Activated naive CD4-positive, alpha-beta T cell treated with anti-CD3 and anti-CD28 coated beads, Interleukin-2, amount 10 ng/mL, durations not matched to agents 7 days and 5 days (primary cell): ENCODE measurements at places on chromosomes 3 and 15.

DNA sequence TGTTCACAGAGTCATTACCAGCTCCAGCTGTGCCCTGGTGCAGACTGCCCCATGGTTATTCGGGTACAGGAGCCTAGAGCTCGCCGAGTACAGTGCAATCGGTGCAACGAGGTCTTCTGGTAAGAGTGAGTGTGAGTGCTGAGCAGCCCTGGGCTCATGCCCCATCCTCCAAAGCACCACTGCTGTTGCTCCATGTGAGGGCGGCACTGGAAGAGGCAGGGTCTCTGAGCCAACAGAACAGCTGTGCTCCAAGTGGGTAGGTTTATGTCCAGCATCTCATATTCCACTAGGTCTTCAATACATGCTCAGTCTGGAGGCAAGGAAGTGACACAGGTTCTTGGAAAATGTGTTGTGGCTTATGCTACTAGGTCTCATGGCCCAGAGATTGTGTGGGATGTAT, 19.5 kb upstream of the P4HTM start:
- DNase-seq = no peak

DNA sequence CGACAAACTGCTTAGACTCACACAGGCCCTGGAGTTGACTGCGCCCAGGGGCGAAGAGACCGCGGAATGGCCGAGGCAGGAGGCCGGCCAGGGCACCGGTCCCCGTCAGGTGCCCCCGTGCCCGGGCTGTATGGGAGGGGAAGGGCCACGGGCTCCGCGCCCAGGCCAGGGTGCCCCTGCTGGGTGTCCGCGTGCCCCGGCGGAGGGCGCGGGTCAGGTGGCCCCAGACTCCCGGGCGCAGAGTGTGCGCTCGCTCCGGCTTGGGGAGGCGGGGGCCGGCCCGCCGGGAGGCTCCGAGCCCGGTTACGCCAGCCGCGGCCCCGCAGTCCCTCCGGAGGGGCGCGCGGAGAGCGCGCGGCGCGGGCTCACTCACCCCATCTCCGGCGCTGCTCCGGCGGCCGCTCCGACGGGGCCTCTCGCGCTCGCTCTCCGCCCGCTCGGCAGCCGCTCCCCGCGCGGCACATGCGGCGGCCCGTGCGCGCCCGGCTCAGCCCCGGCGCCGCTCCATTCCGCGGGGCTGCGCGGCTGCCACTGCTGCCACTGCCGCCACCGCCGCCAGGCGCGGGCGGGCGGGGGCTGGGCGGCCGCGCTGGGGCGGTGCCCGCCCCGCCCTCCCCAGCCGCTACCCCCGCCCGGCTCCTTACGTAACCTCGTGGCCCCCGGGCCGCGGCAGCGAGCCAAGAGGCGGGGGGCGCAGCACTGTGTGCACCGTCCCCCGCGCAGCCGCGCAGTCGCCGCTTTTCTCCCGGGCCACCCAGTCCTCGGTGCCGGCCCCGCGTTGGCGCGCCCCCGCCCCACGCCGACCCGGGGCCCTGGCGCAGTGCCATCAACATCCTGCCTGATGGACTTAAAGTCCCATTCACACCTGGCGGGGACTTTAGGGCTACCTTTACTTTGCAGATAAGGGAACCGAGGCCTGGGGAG, at the start of gene HOMER2:
TSS of gene HOMER2 (minus strand) at position 563 of the 924 bp plus-strand sequence. CDS start at position 378, 185 bp downstream.
- peak; percentile 37 for DNase-seq

DNA sequence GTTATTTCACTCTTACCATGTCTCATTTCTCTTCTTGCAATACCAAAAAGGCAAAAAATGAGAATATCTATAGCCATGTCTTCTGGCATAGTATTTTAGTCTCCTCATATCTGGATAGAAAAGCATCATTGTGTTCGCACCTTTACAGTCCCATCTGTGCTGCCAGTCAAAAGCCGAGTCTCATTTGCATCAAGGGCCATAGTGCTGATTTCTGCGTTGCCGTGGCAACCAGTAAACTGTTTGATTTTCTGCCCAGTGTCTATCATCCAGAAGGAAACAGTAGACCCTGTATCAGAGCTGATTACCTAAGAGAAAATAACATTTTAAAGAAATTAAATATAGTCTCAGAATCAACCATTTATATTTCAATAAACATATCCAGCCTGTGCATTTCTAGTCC, 86.1 kb upstream of the SERPINI2 start:
- DNase-seq = no peak

GRCh38 chr3:62538691-62539356, 165.5 kb upstream of the FEZF2 start:
- no peak for DNase-seq

DNA sequence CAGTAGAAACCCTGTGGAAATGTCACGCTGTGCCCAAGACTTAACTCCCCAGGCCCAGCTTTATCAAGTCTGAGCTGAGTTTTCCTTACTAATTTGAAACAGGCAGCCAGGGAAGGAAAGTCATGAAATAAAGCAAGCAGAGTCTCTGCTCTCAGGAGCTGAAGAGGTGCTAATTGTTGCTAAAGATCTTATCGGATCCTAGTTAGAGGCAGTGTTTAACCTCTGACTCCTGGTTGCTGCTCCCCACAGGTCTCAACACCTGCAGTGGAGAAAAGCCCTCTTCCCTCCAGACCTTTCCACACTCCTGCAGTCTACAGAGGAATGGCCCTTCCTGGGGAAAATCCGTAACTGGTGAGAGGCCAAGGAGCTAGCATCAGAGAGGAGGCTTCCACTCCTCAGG, 628.2 kb downstream of the NTRK3 start:
- DNase-seq = no peak

- DNase-seq = no peak
Observed at GRCh38 chr15:58608129-58608590, 141.3 kb downstream of the ADAM10 start.

- no peak for DNase-seq
Observed at GRCh38 chr15:35246451-35246850, 161.4 kb upstream of the NANOGP8 start.

- peak; percentile 63 for DNase-seq
Observed at GRCh38 chr15:73959012-73959581, 32.8 kb downstream of the LOXL1 start.

GRCh38 chr3:116155841-116156240, 289.4 kb downstream of the LSAMP start:
- DNase-seq = no peak

DNA sequence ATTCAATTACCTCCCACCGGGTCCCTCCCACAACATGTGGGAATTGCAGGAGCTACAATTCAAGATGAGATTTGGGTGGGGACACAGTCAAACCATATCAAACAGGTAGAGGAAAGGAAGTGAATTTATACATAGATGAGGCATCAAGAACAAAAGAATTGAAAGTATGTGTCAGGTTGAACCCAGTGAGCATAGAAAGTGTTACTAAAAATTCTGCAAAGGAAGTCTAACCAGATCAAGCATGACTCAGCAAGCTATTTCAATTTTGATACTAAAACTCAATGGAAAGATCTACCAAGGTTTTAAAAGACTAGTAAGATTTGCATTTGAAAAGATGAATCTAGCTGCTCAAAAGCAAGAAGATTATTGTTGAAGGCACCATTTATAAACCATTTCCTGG, 323.0 kb downstream of the ROBO2 start:
- DNase-seq = no peak

- no peak for DNase-seq
Observed at GRCh38 chr3:161217496-161217895, 3.6 kb upstream of the NMD3 start.

GRCh38 chr15:32831485-32831884, 113.7 kb downstream of the GREM1 start:
- no peak for DNase-seq

- no peak for DNase-seq
Observed at GRCh38 chr3:42042747-42043098, 48.4 kb upstream of the TRAK1 start.

- DNase-seq = no peak
Observed at GRCh38 chr3:152899306-152899705, 64.4 kb downstream of the P2RY1 start.

DNA sequence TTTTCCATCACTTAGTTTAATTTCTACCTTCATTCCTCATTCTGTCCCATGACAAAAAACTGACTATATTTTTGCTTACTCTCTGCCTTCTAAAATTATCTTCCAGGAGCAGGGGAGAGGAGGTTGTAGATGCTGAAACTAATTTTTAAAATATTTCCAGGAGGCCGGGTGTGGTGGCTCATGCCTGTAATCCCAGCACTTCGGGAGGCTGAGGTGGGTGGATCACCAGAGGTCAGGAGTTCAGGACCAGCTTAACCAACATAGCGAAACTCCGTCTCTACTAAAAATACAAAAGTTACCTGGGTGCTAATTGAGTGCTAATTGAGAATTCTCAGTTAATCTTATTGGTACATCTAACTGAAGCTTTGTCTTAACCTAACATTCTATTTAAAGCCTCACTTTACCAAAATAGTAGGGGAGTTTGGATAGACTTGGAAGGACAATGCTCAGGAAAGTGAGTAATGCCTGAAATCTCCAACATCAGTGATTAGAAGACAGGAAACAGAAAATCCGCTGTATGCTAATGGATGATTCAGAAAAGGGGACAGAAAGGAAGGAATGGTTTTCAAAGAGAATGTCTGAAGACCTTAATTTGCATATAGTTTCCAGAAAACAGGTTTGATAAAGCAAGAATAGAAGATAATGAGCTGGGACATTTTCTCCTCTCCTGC, 336.1 kb downstream of the GBE1 start:
- no peak for DNase-seq

DNA sequence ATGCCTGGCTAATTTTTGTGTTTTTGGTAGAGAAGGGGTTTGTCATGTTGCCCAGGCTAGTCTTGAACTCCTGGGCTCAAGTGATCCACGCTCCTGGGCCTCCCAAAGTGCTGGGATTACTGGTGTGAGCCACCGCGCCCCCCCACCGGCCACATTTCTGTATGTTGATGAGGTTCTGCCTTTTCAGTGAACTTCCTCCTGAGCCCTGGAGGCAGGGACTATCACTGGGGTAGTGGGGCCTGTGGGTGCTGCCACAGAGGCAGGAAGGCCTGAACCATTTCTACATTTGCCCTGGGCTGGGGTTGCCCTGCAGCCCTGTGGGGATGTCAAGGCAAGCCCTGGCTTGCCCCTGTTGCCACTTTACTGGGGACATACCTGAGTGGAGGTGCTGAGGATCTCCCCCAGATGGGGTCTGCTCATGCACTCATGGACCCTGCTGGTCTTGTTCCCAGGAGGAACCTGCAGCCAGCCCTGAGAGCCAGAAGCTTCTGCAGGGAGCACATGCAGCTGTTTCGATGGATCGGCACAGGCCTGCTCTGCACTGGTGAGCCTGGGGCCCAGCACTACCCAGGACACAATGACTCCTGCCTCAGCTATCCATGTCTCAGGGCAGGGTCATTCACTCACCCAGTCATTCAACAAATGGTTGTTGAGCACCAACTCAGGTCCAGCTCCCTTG, 5.7 kb downstream of the SLC28A1 start:
- DNase-seq = no peak

DNA sequence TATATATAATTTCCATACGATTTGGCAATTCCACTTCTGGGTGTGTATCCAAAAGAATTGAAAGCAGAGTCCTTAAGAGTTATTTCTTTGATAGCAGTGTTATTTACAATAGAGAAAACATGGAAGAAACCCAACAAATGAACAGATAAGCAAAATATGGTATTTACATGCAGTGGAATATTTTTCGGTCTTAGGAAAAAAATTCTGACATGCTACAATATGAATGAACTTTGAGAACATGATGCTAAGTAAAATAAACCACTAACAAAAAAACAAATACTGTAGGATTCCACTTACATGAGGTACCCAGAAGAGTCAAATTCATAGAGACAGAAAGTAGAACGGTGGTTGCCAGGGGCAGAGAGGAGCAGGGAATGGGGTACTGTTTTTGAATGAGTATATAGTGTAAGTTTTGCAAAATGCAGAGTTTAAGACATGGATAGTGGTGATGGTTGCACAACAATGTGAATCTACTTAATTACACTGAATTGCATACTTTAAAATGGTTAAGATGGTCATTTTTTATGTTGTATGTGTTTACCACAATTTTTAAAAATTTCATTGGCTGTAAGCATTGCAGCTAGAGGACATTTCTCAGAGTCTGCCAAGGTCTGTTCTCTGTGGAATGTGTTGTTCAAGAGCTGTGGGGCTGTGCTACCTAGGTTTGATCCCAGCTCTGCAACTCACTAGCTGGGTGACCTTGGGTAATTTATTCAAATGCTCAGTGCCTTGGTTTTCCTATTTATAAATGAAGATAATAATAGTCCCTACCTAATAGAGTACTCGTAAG, 122.1 kb downstream of the MEX3B start:
- DNase-seq = no peak

DNA sequence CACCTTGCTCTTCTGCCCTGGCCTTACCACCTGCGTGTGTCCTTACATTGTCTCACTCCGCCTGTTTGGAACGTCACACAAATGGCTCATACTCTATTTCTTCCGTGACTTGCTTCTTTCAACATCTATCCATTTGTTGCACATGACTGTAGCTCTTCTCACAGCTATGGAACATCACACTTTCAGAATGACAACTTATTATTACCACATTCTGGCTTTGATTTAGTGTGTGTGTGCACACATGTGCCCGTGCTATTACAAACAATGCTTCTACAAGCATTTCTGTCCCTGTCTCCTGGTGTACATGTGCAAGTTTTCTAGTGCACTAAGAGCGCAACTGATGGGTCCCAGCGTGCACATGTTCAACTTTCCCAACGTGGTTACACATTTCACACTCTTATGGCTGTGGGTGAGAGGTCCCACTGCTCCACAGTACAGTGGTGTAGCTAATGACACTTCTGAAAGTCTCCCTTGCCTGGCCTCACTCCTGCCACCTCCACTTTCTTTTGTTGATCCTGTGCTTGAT, 37.8 kb downstream of the PTH1R start:
- DNase-seq = no peak

DNA sequence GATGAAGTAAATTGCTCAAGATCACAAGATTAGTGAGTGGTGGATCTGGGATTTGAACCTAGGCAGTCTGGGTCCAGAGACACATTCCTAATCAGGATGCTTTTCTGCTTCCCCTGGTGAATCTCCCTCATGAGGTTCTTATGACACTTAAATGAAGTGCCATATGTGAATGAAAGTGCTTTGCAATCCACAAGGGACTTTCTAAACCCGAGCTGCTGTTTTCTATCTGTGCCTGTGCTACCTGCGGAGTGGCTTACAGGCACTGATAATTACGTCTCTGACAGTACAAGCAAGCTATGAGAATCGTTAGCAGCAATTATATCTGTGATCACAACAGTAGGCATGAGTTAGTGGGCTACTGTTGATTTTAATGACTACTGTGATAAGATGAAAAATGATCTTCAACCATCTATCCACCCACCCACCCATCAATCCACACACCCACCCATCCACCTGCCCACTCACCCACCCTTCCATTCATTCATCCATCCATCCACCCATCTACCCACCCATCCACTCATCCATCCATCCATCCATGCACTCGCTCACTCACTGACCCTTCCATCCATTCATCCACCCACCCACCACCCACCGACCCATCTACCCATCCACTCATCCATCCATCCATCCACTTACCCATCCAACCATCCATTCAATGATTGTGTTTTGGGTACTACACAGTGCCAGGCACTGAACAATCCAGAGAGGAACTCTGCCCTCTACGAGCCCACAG, 51.8 kb downstream of the ATP2B2 start:
- no peak for DNase-seq

DNA sequence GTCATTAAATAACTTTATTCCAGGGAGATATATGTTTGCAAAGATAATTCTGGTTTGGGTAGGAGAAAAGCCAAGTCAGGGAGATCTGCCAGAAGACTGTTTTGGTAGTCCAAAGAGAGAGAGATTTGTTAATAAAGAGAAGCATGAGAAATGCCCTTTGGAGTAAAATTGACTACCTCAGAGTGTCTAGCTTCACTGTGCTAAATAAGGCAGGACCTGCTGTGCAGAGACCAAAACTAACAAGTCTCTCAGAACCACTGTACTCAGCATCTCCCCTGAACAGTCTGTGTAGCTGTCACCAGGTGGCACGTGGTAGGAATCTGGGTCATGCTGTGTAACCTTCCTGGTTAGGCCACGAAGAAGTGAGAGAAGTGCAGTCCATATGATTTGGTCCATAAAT, 31.6 kb upstream of the SLC35G2 start:
- DNase-seq = peak; percentile 40
